Stomach (tissue), 19 donors: ENCODE measurements at places on chromosomes 7 and 10. TPM values are rescaled to one million over a fixed set of nuclear protein-coding genes. Genes with fewer than 3 reads are reported as not detected.

DNA sequence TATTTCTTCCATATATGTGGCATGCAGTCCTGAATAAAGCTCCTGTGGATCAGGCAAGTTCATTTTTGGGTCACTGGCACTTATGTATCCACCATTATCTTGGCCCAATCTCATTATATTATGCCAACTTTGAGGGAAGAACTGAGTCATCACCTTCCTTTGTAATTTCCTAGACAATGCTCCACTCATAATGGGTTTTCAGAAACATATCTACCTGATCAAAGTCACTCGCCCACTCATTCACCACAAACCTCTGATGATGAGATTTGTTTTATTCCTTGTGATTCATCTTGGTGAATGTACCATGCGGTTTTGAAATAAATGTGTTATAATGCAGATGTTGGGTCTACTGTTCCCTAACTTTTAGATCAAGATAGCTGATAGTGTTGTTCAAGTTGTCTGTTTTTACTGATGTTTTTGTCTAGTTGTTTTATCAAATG lies 525.8 kb downstream of the KIF20B start:
- no peak overlapping the region for H3K4me3 ChIP-seq
- no peaks in the 10 kb centered on the region for H3K27me3 ChIP-seq
- H3K27ac ChIP-seq, result no peak overlapping the region
- H3K36me3 ChIP-seq, result no peaks in the 10 kb centered on the region
- no peaks in the 10 kb centered on the region for H3K4me1 ChIP-seq

- H3K36me3 ChIP-seq, result no peaks in the 10 kb centered on the region
- H3K27ac ChIP-seq, result peak overlapping the region; percentile 74
- H3K4me3 ChIP-seq, result no peak overlapping the region
- H3K4me1 ChIP-seq, result peaks cover 24% of the 10 kb centered on the region
Measured at GRCh38 chr7:106009503-106010226, 46.6 kb downstream of the CDHR3 start.

DNA sequence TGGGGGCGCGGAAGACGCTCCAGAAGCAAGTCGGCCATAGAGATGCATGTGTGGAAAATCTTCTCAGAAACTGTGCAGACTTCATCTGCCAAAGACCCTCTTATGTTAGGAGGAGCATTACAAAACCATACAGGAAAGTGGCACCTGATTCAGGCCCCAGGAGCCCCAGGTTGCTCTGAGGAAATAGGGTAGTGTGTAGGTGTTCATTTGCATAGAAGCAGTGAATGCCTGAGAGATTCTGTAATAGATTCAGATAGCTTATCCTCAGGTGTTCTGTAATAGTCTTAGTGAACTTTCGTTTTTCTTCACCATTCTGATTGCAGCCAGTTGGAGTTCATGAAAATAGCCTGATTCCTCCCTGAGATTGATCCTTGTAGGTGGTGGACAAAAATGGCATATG lies 106.4 kb upstream of the GJD4 start:
- H3K36me3 ChIP-seq, result peaks cover 8% of the 10 kb centered on the region
- H3K4me1 ChIP-seq, result peaks cover 2% of the 10 kb centered on the region
- no peak overlapping the region for H3K4me3 ChIP-seq
- no peak overlapping the region for H3K27ac ChIP-seq

GRCh38 chr7:128437426-128438332 lies 18.0 kb upstream of the HILPDA start:
- H3K4me1 ChIP-seq, result peaks cover 23% of the 10 kb centered on the region
- H3K36me3 ChIP-seq, result no peaks in the 10 kb centered on the region
- no peak for DNase-seq

- peak overlapping the region; percentile 90 for H3K27ac ChIP-seq
- H3K4me3 ChIP-seq, result no peak overlapping the region
- H3K4me1 ChIP-seq, result peaks cover 94% of the 10 kb centered on the region
- DNase-seq, result peak; percentile 81
- H3K36me3 ChIP-seq, result peaks cover 16% of the 10 kb centered on the region
Measured at GRCh38 chr7:100545360-100546128, 6.5 kb downstream of the AGFG2 start.

DNA sequence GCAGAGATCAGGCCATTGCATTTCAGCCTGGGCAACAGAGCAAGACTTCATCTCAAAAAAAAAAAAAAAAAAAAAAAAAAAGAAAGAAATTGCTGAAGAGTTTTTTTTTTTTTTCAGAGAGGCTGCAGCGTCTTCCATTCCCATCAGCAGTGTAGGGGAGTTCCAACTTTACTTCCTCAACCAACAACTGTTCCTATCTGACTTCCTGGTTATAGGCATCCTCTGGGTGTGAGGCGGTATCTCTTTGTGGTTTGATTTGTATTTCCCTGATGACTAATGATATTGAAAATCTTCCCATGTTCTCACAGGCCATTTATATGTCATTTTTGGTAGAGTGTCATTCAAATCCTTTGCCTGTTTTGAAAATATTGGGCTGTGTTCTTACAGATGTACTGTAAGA lies 40.2 kb downstream of the PRTFDC1 start:
- H3K4me3 ChIP-seq, result no peak overlapping the region
- no peak for DNase-seq
- no peak overlapping the region for H3K27ac ChIP-seq
- H3K27me3 ChIP-seq, result no peaks in the 10 kb centered on the region
- peaks cover 13% of the 10 kb centered on the region for H3K4me1 ChIP-seq

DNA sequence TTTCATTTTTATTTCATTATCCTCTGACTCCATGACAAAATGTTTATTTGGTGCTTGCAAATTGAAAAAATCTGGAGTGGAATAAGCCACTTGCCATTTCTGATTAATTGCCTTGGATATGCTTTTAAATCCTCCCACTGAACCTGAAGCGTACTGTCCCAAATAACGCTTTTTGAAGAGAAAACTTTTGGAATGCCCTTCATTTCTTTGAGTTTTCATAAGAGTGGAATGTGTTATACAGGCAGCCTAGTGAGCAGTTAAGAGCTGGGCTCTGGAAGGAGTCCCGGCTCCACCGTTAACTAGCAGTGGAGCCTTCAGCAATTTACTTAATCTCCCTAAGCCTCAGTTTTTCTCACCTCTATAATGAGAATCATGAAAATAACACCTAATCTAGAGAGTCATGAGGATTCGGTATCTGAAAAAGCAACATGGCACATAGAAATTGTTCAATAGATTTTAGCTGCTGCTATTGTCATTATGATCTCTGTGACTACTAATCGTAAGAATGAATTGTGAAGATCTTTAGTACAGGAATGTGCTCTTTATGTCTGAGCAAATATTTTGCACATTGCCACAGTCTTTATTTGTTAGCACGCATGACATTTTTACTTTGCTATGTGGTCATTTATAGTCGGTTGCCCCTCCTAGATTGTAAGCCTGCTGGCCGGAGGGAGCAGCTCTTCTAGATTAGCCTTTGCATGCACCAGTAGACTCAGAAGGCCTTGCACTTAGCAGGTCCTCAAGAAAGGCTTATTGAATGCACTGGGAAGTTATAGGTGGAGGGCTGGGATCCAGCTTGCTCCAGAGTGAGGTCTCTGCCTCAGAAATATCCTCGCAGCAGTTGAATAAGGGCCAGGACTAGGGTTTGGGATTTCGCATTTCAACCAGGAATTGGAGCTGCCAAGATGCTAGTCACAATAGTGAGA lies 59.4 kb downstream of the PLCE1 start:
- DNase-seq, result no peak
- H3K27me3 ChIP-seq, result no peaks in the 10 kb centered on the region
- H3K4me1 ChIP-seq, result no peaks in the 10 kb centered on the region
- H3K27ac ChIP-seq, result no peak overlapping the region
- H3K36me3 ChIP-seq, result no peaks in the 10 kb centered on the region

GRCh38 chr10:70791386-70792039 lies 6.3 kb upstream of the TBATA start:
- DNase-seq, result no peak
- H3K27me3 ChIP-seq, result no peaks in the 10 kb centered on the region
- H3K4me1 ChIP-seq, result no peaks in the 10 kb centered on the region
- no peak overlapping the region for H3K27ac ChIP-seq

- H3K27ac ChIP-seq, result peak overlapping the region; percentile 99
- peak overlapping the region; percentile 2 for H3K4me3 ChIP-seq
- H3K4me1 ChIP-seq, result peaks cover 54% of the 10 kb centered on the region
- H3K27me3 ChIP-seq, result peaks cover 11% of the 10 kb centered on the region
- no peak for DNase-seq
Measured at GRCh38 chr10:17233286-17233991, 5.4 kb downstream of the VIM start.

DNA sequence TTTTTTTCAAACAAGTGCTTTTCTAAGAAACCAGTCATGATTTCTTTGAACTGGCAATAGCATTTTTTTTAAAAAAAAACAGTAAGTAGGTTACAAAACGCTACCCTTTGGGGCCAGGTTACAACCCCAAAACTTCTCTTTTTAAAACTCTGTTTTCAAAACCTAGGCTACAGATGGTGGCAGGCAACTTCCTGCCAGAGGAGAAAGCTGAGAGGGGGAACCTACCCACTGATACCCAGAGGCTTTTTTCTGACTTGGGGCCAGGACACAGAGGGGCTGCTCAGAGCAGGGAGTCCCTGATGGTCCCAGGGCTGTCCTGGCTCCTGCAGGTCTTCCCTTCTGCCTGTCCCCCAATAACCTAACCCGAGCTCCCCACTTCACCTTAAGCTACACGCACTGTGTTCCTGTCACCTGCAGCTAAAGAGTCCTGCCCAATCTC lies 6.9 kb downstream of the STN1 start:
- no peaks in the 10 kb centered on the region for H3K36me3 ChIP-seq
- H3K4me1 ChIP-seq, result peaks cover 63% of the 10 kb centered on the region
- no peak overlapping the region for H3K27ac ChIP-seq
- no peaks in the 10 kb centered on the region for H3K27me3 ChIP-seq

GRCh38 chr7:28005847-28006231 lies 174.8 kb downstream of the JAZF1 start:
- no peaks in the 10 kb centered on the region for H3K36me3 ChIP-seq
- DNase-seq, result no peak
- no peak overlapping the region for H3K27ac ChIP-seq
- no peak overlapping the region for H3K4me3 ChIP-seq

DNA sequence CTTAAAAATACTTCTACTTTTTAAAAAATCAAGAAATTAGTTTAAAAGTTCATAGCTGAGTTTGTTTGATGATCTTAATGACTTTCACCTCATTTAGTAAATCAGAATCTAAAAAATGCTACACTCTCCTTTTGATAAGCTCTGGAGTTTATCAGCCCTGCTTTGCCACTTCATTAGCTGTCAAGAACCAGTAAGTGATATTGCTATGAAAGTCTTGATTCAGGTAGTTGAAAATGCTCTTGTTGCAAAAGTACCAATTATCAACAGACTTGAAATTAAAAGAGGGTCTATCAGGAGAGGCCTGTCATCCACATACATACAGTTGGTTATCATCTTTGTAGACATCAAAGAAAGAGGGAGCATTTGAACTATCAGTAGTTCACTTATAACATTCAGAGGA lies 41.6 kb downstream of the SEMA3A start:
- no peak overlapping the region for H3K27ac ChIP-seq
- no peaks in the 10 kb centered on the region for H3K36me3 ChIP-seq
- H3K4me3 ChIP-seq, result no peak overlapping the region

DNA sequence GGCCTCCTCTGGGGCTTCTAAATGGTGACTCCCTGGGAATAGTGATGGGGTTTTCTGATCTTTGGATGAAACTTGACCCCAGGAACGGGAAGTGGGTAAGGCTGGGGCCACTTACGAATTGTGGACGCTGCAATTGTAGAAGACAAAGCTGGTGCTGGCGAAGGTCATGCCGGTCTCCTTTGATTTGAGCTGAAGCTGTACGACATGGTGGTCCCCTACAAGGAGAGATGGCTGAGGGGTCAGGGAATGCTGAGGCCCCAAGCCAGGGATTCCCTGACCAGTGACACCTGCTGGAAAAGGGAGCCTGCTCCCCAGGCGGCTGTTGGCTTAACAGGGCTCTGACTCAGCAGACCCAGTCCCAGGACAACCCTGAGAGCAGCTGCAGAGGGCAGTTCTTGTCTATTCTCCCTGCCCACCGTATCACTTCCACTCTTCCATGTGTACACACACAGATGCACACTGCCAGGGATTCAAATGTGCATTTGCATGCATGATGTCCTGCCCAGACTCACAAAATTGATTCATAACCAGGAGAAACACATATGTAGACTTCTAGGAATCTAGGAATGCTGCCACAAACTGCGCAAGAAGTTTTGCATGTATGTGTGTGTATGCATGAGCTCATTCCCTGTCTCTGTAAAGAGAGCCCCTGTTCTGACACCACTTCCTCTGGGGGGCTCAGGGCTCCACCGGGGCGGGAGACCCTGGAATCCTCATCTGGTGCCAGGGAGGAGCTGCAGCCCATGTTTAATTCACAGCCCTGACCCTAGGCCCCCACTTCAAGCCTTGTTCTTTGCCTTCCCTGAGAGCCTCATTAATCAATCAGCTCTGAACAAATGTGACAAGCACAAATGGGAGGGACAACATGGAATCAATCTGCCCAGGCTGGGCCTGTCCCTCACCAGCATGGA lies 350.0 kb downstream of the PLXNA4 start:
- no peaks in the 10 kb centered on the region for H3K4me1 ChIP-seq
- no peak overlapping the region for H3K27ac ChIP-seq
- H3K4me3 ChIP-seq, result no peak overlapping the region

GRCh38 chr10:43524434-43525247 lies 49.8 kb downstream of the ZNF239 start:
- H3K27me3 ChIP-seq, result no peaks in the 10 kb centered on the region
- H3K4me3 ChIP-seq, result no peak overlapping the region
- no peak for DNase-seq
- no peaks in the 10 kb centered on the region for H3K36me3 ChIP-seq
- H3K27ac ChIP-seq, result no peak overlapping the region

GRCh38 chr10:96496281-96496925 lies 17.3 kb downstream of the TLL2 start:
- no peak for DNase-seq
- H3K27ac ChIP-seq, result no peak overlapping the region
- H3K4me1 ChIP-seq, result no peaks in the 10 kb centered on the region
- no peaks in the 10 kb centered on the region for H3K36me3 ChIP-seq

GRCh38 chr7:33251301-33251700 lies 121.9 kb downstream of the BBS9 start:
- H3K27me3 ChIP-seq, result no peaks in the 10 kb centered on the region
- H3K4me3 ChIP-seq, result no peak overlapping the region
- H3K36me3 ChIP-seq, result no peaks in the 10 kb centered on the region
- DNase-seq, result no peak
- peaks cover 20% of the 10 kb centered on the region for H3K4me1 ChIP-seq
- no peak overlapping the region for H3K27ac ChIP-seq

GRCh38 chr10:78524342-78524741 lies 490.7 kb downstream of the RPS24 start:
- H3K4me3 ChIP-seq, result no peak overlapping the region
- no peaks in the 10 kb centered on the region for H3K36me3 ChIP-seq
- no peaks in the 10 kb centered on the region for H3K27me3 ChIP-seq

Gene CYP3A7
- not detected for total RNA-seq

Gene PODXL
- total RNA-seq, result 22.9 TPM
